ENCODE measurements at places on chromosomes 1 and 21.

DNA sequence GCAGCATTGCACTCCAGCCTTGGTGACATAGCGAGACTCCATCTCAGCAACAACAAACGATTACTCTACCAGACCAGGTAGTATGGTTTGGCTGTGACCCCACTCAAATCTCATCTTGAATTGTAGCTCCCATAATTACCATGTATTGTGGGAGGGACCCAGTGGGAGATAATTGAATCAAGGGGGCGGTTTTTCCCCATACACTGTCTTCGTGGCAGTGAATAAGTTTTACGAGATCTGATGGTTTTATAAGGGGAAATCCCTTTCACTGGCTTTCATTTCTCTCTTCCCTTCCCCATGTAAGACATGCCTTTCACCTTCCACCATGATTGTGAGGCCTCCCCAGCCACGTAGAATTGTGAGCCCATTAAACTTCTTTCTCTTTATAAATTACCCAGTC is 66.0 kb downstream of the BACE2 start:
- peak; percentile 33 for DNase-seq

DNA sequence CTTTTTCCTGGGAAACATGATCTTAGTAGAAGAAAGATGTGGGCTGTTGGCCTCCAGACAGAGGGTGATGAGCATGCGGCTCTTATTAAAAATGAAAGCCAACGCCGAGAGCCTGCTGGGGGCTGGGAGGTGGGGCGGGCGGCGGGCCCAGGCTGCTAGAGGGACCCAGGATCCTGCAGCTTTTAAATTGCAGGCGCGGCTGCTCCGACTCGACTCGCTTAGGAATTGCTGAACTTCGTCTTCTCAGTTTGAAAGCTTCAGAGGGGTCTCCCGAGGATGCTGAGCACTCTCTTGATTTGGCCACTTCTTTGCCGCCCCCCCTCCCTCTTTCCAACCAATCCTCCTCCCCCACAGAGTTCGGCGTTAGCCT is 1.2 kb downstream of the AGPAT3 start:
- DNase-seq = no peak

DNA sequence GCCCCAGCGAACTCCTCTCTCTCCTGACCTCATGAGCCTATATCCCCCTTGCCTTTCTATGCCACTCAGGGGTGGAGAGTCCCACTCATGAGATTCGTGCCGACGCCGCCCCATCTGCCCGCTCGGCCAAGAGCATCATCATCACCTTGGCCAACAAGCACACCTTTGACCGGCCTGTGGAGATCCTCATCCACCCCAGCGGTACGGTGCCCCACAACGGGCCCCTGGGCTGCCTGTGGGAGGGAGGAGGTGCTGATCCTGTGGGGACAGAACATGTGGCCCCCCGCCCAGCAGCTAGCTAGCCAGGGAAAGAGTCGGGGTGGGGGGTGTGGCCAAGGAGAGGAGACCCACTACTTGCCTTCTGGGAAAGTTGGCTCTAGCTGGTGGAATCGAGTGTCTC is 27.8 kb downstream of the VWA5B1 start:
- DNase-seq = no peak

DNA sequence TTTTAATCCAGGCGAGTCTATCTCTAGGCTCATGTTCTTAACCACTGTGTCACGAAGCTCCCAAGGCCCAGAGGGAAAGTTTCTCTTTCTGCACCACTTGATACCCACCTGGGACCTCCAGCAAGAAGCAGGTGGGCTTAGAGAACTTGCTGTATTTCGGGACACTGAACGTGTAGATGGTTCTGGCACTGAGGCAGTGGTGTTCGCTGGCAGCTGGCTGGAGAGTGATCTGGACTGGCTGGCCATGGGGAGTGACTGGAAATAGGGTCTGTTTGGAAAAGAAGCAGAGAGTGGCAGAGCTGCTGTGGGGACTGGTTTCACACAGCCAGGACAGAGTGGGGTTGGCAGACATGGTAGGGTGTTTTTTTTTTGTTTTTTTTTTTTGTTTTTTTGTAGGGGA is 16.4 kb upstream of the IL22RA1 start:
- no peak for DNase-seq

DNA sequence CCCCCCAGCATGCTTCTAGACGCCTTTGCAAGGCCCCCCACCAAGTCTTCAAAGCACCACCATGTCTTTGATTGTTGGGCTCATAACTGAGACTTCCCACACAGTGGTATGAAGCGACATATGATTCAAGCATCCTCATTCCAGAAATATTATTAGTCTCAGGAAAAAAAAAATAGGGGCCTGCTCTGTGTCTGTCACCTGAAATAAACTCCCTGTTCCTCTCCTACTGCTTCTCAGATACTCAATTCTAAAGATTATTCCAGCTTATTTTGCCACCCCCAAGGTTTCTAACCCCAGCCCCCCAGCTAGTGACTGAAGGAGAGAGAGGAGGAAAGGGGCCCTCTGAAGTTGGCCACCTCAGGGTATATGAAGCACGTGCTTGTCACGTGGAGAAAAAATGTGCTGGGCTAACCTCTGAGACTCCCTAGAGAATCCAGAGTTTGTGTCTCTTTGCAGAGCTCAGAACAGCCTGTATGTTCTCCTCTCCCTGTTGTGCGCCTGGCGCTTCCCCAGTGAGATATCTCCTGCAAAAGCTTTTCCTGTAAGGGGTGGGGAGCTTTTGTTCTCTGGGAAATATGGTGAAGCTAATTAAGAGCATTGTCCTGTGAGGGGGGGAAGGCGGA is 35.9 kb upstream of the RASAL2 start:
- DNase-seq = no peak

- peak; percentile 51 for DNase-seq
These were observed 18.3 kb upstream of the PPIE start for GRCh38 chr1:39720094-39720999.

DNA sequence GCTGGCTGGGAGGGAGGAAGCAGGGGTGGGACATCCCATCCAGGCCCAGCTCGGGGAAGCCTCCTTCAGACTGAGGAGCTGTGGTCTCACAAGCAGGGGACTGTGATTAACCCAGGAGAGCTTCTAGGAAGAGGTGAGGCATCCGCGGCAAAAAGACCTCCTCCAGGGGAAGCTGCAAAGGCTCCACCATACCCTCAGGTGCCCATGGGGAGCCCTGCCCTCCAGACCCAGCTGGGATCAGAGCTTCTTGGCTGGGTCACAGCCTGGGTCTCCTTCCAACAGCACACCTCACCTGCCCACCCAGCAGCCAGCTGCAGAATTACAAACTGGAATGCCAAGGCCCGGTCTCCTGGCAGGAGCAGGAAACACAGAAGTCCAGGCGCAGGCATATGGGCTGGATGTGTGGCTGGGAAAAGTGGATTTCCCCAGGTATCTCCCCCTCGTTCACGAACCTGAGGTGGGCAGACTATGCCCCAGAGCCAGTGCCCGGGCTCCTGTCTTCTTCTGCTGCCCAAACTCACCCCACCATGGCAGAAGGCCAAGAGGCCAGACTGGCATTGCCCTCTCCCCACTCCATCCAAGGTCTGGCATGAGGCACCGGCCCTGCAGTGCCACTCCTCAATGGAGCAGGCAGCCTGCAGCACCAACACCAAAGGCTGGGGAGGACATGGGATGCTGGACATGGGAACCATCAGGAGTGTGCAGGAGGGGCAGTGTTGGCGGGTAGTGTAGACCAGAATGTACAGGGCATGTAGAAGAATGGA is 15.4 kb upstream of the ARF1 start:
- no peak for DNase-seq

- DNase-seq = no peak
These were observed 884 bp upstream of the LRRC8C start for GRCh38 chr1:89631816-89632656.

GRCh38 chr1:43963006-43963405 is 6.8 kb upstream of the DPH2 start:
- DNase-seq = no peak

- DNase-seq = no peak
These were observed 55.5 kb upstream of the PSEN2 start for GRCh38 chr1:226814751-226815537.

DNA sequence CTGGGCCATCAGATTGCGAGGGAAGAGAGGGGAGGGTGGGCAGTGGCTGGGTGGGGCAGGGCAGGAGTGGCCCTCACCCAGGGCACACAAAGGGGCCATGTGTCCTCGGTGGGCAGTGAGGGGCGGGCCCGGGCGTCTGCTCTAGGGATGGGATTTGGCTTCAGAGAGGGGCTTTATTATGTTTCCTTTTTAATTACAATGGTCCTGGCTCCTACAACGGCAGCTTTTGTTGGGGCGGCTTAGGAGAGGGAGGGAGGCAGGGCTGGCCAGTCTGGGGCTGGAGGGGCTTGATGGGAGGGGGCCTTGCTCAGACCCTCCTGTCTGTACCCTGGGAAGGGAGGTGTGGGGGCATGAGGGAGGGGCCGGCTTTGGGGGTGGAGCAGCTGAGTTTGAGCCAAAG is 102.8 kb upstream of the WNT4 start:
- DNase-seq = no peak

DNA sequence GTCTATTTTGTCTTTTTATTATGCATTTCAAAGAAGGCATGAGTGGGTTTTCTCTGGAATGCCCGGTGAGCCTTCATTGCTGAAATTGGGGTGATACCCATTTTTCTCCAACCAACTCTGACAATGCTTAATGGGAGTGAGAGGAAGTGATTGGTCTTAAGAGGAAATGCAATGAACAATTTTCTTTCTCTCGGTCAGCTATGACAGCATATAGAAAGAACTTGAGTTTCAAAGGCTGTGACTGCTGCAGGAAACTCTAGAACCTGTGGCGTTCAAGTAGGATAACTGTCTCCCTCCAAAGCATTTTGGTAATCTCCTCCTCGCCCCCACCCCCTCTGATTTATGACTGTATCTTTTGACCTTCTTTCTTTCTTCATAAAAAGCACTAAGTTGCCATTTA is 155.9 kb downstream of the LYPLAL1 start:
- DNase-seq = no peak

GRCh38 chr1:247212012-247212411 is 40.2 kb upstream of the ZNF124 start:
- DNase-seq = peak; percentile 7

- DNase-seq = no peak
These were observed 252.8 kb upstream of the ADGRL2 start for GRCh38 chr1:81547912-81548303.

DNA sequence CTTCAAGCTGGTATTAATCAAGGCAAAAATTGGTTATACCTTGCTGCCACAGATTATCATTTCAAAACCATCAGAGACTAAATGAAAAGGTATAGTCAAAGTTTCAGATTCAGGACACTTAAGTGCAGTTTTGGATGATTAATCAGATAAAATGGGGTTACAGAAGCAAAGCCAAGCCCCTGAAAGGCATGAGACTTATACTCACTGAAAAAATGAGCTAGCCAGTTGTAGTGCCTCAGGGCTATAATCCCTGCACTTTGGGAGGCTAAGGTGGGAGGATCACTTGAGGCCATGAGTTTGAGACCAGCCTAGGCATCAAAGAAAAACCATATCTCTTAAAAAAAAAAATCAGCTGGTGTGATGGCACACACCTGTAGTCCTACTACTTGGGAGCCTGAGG is 15.2 kb downstream of the LRRC40 start:
- no peak for DNase-seq

- no peak for DNase-seq
These were observed 217.1 kb downstream of the KCNJ6 start for GRCh38 chr21:37699024-37699775.

DNA sequence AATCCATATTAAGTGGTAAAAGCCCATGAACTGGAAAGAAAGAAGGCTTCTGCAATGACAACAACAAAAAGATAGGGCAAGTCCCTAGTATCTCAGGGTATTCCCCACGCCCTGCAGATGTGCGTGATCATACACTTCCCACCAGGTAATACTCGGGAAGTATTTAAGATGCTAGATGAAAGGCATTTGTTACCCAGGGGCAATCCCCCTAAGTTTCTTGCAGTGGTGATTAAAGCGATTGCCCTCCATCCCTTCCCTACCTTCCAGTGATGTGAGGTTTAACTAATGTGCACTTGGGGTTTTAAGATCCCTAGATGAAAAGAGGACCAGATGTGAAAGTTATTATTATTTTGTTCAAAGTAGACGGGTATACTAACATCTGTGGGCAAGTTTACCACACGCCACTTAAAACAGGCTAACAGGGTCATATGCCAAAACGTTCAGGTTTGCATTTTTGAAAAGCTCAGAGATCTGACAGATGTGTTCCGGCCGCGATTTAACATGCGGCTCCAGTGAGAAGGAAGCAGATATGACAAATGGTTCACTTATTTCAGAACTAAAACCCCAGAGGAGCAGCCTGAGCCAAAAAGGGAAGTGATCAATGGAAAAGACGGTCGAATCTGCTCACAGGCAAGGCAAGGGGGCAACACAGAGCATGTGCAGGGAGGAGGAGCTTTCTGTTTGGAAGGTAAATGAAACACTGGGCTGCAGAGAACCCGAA is 17.4 kb downstream of the TIAM1 start:
- peak; percentile 66 for DNase-seq

DNA sequence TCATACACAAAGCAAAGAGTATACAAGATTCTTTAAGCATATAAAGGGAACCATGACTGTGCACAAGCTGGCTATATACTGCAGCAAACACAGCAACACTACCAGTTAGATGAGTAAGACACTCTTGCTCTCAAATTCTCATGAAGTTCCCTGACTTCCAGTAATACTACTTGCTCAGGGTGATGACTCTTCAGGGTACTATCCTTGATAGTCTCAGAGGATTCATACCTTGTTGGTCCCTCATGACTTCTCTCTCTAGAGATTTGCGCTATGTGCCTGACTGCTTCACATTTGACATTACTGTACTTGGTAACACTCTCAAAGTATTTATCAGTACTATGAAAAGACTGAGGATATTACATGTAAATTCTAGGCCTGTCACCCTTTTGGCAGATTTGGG is 159.8 kb upstream of the ZRANB2 start:
- DNase-seq = no peak

- no peak for DNase-seq
These were observed 5.6 kb upstream of the PLCH2 start for GRCh38 chr1:2470290-2471158.

DNA sequence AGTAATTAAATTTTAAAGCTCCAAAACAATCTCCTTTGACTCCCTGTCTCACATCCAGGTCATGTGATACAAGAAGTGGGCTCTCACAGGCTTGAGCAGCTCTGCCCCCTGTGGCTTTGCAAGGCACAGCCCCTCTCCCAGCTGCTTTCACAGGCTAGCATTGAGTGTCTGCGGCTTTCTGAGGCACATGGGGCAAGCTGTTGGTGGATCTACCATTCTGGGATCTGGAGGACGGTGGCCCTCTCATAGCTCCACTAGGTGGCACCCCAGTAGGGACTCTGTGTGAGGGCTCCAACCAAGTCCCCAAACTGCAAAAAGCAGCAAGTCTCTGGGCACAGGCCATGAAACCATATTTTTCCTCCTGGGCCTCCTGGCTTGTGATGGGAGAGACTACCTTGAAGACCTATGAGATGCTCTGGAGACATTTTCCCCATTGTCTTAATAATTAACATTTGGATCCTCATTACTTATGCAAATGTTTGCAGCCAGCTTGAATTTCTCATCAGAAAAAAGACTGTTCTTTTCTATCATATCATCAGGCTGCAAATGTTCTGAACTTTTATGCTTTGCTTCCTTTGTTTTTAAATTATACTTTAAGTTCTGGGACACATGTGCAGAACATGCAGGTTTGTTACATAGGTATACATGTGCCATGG is 554.1 kb upstream of the OLFM3 start:
- DNase-seq = no peak
